ENCODE measurements at places on chromosomes 1 and 21. TPM values are rescaled to one million over a fixed set of nuclear protein-coding genes. Genes with fewer than 3 reads are reported as not detected.

HSD11B1 gene
- not detected for total RNA-seq

CRNN gene
- total RNA-seq = not detected

TMEM82 gene
- not detected for total RNA-seq

MNDA gene
- not detected for total RNA-seq

KRTAP19-6 gene
- not detected for total RNA-seq

BCL2L15 gene
- total RNA-seq = 0.17 TPM

HYI gene
- total RNA-seq = 207 TPM

OPTC gene
- total RNA-seq = not detected

HES3 gene
- not detected for total RNA-seq

ALX3 gene
- total RNA-seq = not detected

DEPDC1 gene
- 39.3 TPM for total RNA-seq

Measured in dermis blood vessel endothelial cell (primary cell).